Fibroblast of skin of scalp (primary cell): ENCODE measurements at places on chromosomes 4 and X.

- DNase-seq = no peak
Measured at GRCh38 chr4:99938243-99938753, 8.1 kb downstream of the DNAJB14 start.

DNA sequence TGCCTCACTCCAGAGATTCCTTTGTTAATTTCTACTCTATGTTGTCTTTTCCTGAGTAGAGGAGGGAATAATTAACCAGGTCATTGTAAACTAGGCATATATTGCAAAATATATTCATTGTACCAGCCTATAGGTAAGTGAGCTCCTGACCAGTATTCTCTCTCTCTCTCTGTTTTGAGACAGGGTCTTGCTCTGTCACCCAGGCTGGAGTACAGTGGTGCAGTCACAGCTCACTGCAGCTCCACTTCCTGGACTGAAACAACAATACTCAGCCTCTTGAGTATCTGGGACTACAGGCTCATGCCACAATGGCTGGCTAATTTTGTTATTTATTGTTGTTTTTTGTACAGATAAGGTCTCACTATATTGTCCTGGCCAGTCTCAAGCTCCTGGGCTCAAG is 198.3 kb downstream of the ARAP2 start:
- DNase-seq = no peak

DNA sequence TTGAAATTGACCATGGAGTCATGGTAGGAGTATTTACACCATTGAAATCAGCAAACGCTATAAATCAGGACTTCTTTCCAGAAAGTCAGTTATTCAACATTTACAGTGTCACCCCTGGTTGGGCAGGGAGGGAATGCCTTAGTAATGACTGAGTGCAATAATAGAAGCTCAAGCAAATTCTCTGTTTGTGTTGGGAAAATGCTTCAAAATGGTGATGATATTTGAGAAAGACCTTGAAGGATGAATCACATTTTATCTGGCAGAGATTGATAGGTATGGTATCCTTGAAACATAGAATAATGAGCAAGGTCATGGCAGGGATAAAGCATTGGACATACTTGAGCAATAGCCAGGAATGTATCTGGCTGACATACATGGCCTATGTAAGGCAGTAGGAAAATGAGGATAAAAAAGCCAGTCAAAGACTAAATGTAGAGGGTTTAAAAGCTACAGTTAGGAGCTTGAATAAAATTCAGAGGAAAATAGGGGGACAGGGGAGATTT is 248.7 kb downstream of the FMR1NB start:
- DNase-seq = peak; percentile 7

GRCh38 chrX:71558920-71559319 is 19.3 kb upstream of the GCNA start:
- DNase-seq = no peak

DNA sequence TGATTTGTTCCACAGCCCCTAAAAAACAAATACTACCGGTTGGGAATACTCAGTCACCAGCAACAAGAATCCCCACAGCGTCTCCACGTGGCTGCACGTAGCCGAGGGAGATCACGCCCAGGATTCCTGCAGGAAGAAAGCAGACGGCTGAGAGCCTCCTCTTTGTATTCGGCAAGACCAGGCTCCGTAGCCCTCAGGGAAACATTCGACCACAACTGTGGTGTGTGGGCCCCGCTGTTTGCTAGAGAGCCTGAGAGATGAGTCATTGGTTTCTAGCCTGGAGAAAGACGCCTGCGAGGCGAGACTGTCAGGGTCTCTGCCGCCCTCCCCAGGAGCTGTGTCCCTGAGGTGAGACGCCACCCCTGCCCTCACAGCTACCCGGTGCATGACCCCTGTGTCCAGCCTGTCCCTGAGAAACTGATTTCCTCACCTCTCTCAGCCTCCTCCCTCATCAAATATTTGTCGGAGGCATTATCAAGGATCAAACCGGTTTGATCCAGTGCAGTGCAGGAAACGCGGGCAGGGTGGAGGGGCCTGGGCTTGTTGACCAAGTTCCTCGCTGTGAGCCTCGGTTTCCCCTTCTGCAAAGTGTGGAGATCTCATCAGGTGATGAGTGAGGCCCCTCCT is 4.7 kb upstream of the S100P start:
- peak; percentile 97 for DNase-seq

DNA sequence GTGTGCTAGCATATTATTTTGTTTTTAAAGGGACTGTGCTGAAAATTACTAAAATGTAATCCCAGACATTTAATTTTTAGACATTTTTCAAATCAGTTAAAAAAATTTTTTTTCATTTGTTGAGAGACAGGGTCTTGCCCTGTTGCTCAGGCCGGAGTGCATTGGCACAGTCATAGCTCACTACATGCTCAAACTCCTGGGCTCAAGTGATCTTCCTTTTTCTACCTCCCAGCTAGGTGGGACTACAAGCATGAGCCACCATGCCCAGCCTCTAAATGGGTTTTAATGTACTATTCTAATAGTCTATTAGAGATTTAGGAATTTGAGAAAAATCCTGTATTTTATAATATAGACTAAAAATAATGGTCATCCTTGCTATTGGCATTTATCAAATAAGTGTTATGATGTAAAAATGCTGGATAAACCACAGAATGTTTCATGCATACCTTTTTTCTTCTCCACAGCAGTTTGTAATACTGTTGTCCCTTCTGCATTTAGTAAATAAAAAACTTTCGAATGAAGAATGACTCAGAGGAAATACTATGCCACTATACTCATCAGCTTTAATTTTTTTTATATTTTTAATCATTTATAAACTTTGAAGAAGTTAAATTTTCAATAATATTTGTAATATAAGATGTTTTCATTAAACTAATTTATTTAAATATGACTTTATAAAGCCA is 29.9 kb downstream of the CPEB2 start:
- peak; percentile 52 for DNase-seq

- DNase-seq = no peak
Measured at GRCh38 chr4:145788755-145789154, 108.8 kb downstream of the C4orf51 start.

- no peak for DNase-seq
Measured at GRCh38 chrX:8179656-8180055, 8.6 kb upstream of the VCX2 start.

- no peak for DNase-seq
Measured at GRCh38 chr4:8171984-8172924, 13.6 kb upstream of the ABLIM2 start.

DNA sequence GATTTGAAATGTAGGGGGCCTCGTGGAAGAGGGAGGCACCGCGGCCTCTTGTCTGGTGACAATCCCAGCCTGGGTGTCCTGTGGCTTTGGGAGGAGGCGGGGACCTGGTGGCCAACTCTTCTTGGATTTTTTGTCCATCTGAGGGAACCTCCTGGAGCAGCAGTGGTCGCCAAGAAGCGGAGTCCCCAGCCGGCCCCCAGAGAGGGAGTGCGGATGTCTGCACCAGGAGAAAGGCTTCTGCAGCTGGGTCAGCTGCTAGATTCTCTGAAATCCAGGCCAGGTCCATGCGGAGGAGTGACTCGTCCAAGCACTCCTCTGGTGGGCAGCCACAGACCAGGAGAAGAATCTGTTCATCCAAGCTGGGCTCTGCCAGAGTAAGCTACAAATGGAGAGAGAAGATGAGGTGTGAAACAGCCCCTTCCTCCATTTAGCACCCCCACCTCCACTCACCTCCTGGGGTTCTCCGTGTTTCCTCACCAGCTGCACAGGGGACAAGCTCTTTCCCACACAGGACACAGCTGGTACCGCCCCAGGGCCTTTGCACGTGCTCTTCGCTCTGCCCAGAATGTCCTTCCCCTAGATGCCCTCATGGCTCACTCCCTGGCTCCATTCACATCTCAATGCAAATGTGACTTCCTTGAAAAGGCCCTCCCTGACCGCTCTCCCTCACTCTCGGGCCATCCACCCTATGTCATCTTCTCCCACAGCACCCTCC is 27.6 kb downstream of the C4orf50 start:
- no peak for DNase-seq

DNA sequence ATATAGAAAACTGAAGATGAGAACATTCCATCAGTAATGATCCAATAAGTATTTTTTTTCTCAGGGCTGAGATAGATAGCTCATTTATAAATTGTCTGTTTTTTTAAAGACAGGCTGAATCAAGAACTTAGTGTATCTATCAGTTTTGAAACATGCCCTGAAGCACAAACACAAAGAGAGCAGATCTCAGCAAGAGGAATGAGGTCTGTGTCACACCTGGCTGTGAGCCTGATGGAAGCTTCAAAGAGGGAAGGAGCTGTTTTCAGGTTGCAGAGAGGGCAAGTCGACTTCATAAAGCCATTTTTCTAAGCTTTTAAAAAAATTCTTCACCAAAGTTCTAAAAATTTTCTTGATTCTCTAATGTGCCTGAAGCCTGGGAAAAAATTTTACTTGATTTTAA is 434.9 kb downstream of the PDGFC start:
- DNase-seq = no peak

GRCh38 chr4:93394545-93395081 is 433.9 kb upstream of the ATOH1 start:
- DNase-seq = peak; percentile 68

DNA sequence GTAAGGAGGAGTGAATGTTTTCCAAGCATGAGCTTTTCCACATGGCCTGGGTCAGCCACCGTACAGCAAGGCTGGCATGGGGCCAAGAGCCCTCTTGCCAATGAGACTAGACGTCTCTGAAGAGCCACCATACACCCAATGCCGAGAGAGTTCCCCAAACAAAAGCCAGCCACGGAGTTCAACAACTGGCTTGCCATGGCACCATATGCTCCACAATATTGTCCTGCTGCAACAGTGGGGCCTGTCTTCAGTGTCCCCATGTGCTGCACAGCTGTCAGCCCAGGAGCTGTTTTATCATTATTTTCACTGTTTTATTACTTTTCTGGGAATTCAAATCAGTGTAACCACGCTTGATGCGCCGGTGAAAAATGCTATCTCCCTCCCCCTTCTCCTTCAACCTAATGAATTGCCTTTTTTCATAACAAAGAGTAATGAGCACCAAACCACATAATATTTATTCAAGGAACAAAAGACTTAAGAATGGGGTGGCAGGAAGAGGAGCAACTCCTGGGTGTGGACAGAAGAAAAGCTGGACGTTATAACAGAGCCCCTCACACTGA is 18.4 kb downstream of the MAML3 start:
- peak; percentile 9 for DNase-seq

DNA sequence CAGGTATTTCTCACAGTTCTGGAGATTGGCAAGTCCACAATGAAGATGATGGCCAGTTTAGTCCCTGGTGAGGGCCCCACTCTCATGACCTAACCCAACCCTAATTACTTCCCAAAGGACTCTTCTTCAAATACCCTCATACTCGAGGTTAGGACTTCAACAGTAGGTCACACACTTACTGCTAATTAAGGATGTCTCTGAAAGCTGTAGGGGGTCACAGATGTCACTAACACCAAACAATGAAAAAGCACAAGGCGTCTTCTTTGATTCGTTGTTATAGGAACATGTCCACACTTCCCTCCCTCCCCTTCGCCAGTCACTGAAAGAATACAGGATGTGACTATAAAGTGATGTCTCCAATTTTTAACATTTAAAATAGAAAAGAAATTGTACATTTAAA is 309.7 kb downstream of the PACRGL start:
- no peak for DNase-seq

- DNase-seq = no peak
Measured at GRCh38 chrX:49878128-49878833, 1.0 kb upstream of the USP27X start.

GRCh38 chr4:103802766-103803165 is 83.0 kb upstream of the TACR3 start:
- no peak for DNase-seq

GRCh38 chrX:30793075-30793766 is 95.8 kb downstream of the TAB3 start:
- no peak for DNase-seq
